ENCODE measurements at places on chromosomes 3 and 15.

DNA sequence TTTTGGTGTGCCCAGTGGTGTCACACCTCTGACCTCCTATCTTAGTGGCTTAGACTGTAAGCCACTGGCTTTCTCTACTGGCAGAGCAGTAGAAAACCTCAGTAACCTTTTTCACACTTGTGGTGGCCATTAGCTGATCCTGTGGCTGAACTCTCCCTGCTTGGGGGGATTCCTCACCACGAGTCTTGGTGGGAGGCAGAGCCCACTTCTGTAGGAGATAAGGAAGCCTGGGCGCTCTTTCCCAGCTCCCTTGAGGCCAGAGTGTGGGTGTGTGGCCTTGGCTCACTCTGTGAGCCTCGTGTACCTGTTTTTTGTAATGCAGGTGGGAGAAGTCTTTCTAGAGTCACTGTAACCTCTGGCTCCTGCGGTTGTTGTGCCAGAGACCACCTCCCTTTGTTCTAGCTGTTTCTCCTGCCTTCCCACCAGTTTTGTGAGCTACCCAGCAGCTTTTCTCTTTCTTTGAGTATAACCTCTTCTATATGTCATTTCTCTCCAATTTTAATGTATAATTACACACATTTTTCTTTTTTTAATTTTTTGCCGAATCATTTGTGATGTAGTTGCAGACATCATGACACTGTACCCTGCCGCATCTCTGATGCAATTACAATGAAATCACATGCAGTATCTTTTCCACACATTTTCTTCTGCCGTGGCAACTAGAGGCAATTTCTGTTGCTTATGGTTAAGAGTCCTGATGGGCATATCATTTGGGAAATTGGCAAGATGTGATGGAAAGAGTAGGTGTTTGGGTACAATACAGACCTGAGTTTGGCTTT lies 13.8 kb downstream of the XCR1 start:
- DNase-seq: no peak

DNA sequence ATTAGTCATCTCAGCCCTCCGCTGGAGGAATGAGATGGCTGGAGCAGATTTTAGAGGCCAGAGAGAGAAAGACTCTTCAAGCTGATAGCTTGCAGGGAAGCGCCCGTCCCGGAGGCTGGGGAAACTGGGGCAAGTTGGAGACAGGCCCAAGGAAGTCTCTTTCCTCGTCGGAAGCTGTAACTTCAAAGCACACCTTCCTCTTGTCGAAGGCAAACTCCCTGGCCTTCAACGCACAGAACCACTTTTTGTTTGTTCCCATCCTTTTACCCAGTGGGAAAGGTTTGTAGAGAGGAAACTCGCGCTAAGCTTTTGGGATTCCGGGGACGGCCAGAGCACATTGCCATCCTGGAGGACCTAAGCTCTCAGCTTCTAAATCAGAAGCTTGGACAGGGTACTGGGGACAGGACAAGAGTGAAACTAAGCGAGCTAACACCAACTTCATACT lies 900 bp upstream of the EOMES start:
- DNase-seq: no peak

GRCh38 chr3:171815973-171816595 lies 5.8 kb upstream of the PLD1 start:
- DNase-seq: no peak

DNA sequence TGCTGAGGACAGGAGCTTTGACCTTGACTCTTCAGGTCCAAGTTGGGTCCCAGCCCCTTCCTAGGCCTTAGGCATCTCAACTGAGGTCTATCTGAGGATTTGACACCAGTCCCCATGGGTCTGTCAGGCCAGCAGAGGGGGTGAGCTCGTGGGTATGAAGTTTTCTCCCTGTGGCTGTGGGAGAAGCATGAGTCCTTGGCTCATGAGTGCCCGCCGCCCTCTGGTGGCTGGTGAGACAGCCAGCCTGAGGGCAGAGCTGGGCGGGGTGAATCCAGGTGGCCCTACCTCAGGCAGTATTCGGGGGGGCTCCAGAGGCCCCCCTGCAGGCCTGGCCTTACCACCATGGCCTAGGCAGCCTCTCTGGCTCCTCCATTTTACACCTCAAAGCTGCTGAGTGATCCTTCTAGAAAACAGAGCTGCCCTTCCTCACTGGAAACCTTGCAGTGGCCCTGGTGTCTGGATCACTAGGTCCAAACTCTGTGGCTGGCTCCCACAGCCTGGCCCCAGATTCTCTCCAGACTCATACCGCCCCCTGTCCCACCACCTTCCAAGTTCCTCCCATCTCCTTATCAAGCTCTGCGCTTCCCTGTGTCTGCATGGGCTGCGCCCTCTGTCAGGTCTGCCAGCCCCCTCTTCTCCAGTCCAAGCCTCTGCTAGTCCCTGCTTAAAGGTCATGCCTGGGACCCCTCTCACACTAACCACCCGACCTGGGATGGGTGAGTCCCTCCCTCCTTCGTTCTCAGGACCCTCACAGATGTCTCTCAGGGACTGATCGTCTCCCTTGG lies 16.1 kb downstream of the SH2D7 start:
- DNase-seq: peak; percentile 81

GRCh38 chr3:12288182-12289129 lies at the start of gene PPARG:
Gene PPARG (plus strand): TSS chr3:12289070. CDS start chr3:12379712, 90,642 bp downstream.
- peak; percentile 30 for DNase-seq

- peak; percentile 57 for DNase-seq
Observed at GRCh38 chr15:90665288-90666134, 51.6 kb upstream of the BLM start.

DNA sequence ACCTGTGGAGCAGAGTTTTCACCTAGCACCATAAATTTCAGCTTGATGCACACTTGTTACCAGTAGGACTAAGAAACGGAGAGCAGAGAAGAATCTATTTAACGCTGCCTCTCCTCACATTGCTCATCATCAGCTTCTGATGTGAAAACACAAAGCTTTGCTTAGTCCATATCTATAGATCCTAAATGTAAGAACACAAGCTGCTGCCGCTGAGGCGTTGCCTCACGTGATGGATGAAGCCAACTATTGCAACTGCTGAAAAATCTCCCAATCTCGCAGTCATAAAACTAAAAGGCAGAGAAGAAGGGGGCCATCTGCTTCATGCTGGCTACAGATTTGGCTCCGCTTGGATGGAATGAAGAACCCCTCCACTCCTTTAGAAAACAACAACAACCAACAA lies 42.7 kb downstream of the CADPS start:
- no peak for DNase-seq

DNA sequence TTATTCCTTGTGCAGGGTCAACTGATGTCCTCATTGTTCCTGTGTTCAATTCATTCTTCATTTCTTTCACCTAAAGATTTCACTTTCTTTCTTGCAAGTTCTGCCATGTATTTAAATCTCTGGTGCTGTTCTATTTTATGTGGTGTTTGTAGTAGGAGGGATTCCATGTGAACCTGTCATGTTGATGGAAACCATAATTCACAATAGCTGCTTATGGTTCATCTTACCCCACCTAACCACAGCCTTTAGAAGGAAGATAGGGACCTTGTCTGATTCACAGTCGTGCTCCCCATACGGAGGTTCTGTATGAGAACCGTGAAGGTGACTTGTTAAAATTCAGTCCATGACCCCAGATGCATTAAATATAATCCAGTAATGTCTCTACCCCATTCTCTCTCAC lies 21.9 kb downstream of the SLCO2A1 start:
- DNase-seq: no peak

DNA sequence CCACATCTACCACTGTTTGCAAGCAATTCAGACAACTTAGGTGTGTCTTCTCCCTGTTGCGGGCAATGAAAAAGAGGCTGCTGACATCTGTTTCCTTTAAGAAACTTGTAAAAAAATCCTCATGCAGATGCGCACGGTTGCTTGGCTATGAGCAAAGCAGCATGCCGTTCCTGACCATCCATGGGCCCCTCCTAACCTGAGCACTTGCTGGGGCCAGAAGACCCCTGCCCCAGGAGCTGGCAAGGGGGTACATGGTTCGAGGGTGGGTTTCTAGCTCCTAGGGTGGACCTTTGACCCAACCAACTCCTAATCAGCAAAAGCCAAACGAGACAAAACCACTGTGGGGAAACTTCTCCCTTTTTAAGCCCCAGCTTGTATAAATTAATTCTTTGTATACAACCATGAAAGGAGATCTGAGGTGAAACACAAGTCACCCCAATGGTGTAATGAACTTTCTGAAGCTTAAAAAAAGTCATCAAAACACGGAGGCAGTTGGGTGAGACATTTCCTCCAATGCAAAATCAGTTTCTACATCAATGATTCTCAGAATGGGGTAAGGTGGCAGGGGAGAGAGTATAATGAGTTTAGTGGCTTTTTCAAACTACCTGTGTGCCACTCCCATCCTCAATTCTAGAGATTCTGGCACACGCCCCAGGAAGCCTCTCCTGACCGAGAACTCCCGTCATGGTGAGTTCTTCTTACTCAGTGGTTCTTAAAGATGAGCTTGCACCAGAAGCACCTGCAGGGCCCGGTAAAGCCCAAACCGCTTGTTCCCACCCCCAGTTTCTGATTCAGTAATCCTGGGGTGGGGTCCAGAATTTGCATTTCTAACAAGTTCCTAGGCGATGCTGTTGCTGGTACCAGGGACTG lies 44.1 kb downstream of the CPN2 start:
- no peak for DNase-seq

GRCh38 chr3:107430996-107431245 lies 53.7 kb downstream of the CCDC54 start:
- peak; percentile 48 for DNase-seq

GRCh38 chr15:46523701-46524100 lies 888.9 kb downstream of the SQOR start:
- no peak for DNase-seq

DNA sequence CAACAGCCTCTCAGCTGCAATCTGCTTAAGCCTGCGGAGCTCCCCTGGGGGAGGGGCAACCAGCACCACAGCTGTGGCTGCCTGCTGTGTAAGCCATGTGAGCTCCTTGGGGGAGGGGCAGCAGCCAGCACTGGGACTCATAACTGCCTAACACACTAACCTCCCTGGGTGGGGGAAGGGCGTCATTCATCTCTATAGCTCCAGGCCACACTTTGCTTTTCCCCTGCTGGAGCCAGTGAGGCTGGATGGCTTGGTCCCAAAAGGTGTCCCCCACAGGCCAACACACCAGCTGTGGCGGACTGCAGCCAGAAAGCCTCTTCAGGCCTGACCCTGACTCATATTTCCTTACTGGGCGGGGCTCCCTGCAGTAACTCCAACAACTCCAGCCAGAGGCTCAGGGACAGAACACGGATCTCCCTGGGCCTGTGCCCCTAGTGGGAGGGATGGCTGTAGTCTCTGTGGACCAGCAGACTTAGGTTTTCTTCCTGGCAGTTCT lies 129.8 kb downstream of the PPM1L start:
- DNase-seq: peak; percentile 70

DNA sequence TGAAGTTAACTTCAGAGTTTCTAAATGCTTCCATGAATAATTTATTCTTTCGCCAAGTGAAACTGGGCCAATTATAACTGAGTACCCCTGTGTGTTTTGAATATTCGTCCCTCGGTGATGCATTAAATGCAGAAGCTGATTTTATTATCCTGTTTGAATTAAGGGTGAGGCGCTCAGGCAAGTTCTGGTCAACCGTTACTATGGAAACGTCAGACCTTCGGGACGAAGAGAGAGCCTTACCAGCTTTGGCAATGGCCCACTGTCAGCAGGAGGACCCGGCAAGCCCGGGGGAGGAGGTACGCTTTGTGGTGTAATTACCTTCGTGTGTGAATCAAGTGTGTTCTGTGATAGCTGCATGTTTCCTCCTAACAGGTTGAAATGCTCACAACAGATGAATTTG lies 239.8 kb downstream of the ITPR1 start:
- no peak for DNase-seq

- DNase-seq: no peak
Observed at GRCh38 chr3:149850787-149851584, 38.0 kb downstream of the RNF13 start.

DNA sequence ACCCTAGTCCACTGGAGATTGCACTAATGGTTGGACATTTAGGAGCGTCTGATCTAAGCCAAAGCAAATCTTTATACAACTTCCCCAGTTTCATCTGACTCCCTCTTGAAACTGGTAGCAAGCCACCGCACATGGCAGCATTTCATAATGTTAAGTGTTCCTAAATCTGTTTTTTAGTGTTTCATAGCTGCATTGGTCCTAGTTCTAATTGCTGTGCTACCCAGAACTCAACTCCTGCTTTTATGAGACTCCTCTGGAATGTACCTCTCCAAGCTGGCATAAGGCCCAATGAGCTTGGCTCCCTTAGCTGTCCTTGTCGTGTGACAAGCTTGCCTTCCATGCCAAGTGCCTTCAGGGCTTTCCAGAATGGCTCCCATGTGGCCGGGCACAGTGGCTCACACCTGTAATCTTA lies 65.3 kb upstream of the FLNB start:
- DNase-seq: no peak

- no peak for DNase-seq
Observed at GRCh38 chr15:31402003-31402402, 75.4 kb downstream of the KLF13 start.

DNA sequence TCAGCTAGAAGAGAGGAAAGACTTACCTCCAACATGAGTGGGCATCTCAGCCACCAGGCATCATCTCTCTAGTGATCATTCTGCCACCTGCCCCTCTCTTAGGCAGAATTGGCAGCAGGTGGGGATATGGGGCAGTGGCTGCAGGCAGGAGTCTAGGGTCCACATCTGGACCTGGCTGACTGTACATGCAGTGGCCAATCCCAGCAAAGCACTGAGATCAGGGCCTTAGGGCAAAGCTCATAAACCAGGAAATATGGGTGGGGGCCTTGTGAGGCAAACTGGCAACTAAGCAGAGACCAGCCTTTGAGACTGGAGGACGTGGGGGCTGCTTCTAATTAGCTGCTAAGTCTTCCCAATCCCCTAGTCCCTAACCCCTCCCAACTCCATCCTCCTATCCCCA lies 12.9 kb downstream of the POMGNT2 start:
- DNase-seq: no peak

DNA sequence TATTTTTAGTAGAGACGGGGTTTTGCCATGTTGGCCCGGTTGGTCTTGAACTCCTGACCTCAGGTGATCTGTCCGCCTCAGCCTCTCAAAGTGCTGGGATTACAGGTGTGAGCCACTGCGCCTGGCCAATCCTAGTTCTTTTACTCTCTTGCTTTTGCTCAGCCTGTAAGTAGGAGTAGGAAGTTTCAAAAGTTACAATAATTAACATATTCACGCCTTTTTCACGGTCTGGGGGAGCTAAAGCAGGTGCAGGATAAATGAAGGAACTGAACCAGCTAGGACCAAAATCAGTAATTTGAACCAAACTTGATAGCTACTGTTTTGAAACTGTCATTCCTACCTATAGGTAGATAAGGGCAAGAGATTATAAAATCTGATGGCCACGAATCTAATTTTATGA lies 98.5 kb downstream of the CACNA1D start:
- DNase-seq: no peak

- no peak for DNase-seq
Observed at GRCh38 chr3:52028572-52028971, 27.8 kb downstream of the DUSP7 start.

- no peak for DNase-seq
Observed at GRCh38 chr3:140296796-140297352, 361.9 kb downstream of the CLSTN2 start.

GRCh38 chr3:79467721-79468120 lies 300.1 kb downstream of the ROBO1 start:
- DNase-seq: no peak

GRCh38 chr3:48219543-48219942 lies 3.8 kb upstream of the CAMP start:
- no peak for DNase-seq

- DNase-seq: no peak
Observed at GRCh38 chr3:149634573-149634972, 23.3 kb downstream of the WWTR1 start.

Data from WTC11 (cell line).